ENCODE measurements at places on chromosomes 6 and 20.

DNA sequence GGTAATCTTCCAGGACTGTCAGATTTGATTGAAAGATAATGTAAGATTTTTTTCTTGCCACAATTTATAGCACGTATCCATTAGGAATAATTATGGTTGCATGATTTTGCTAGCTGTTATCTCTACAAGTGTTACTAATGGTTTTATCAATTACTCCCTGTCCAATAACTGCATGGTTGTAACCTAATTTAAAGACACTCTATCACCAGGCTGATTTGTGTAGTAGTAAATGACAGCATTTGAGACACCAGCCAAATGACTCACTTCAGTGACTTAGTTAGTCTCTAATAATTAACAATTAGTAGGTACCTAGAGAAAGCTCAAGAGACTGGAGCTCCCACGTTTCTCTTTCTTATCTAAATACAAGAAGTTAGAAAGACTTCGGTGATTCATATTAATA, 453.8 kb upstream of the POU3F2 start:
- no peak for DNase-seq

- no peak for DNase-seq
Observed at GRCh38 chr6:133648581-133648980, 240.3 kb upstream of the TCF21 start.

DNA sequence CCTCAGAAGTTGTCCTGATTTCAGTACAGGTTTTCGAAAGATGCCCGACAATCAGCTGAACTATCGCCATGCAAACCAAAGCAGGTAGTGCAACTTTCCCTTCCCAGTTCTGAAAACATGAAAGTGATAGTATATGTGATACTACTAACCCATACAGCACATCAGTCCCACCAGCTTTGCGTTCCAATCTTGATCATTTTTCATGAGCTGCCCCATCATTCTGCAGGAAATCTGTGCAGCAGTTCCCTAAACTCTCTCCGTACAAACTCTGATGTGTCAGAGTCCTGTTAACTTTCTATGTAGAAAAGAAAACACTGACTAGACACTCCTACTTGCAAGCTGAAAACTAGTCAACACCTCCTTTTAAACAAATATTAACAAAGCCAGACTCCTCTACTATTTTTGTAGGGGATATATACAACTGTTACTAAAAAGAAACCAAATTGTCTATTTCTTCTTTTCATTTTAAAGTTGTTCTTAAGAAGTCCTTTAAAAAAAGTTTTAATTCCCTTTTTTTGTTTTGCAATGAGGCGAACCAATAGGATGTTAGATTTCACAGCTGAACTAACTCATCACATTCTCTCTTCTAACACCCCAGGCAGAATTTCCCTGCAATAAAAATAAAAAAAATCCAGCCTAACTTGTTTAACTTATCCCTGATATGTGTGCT, 99.6 kb upstream of the DST start:
- no peak for DNase-seq

GRCh38 chr6:143188292-143188691, 127.6 kb downstream of the AIG1 start:
- no peak for DNase-seq

DNA sequence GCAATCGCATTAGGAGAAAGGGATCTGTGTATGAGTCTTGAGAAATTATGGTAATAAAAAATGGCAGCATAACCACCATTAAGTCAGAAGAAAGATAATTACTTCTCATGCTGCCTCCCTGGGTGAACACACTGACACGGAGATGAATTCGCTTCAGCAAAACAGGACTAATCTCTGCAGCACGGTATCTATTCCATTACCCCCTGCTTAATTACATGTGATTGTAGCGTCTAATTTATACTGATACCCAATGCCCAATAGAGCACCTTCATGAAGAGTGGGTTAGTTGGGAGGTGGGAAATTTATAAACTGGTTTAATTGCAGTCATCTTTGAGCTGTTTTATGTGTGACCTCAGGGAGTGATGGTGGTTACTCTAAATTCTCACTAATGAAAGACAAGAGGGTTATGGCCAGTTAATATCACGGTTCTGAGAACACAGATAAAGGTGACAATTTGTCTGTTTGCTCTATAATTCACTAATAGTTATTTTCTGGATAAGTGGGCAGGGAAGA, 476.2 kb upstream of the SULF2 start:
- no peak for DNase-seq

DNA sequence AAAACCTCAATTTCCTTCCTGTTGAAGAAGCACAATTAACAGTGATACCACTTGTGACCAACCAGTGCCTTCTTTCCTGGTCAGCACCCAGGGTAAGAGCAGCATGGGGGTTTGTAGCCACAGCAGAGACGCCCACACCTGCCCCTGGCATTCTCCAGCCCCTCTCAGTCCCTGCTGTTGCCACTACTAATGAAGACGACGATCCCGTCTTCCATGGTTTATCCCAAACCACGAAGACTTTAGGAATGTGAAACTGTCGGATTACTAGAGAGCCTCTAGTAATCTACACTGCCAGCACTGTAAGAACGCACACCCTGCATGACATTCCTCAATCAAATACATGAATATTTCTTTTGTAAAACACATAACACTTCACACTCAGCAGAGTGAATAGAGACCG, 60.0 kb downstream of the GINS1 start:
- DNase-seq, result no peak

DNA sequence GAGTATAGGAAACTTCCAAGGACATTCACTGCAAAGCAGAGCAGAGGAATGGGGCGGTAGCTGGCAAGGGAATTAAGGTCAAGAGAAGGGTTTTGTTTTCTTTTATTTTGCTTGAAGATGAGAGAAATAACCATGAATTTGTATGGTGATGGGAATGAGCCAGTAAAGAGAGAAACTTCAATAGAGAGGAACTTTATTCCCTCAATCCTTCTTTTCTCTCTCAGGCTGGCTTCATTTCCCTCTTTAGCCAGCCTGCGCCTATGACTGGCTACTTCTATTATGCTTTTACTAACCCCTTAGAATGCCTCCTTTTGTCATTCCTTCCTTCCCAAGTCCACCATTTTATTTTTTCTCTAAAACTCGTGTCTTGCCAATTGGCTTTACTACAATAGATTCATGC, 101.4 kb upstream of the CEP85L start:
- DNase-seq, result no peak

DNA sequence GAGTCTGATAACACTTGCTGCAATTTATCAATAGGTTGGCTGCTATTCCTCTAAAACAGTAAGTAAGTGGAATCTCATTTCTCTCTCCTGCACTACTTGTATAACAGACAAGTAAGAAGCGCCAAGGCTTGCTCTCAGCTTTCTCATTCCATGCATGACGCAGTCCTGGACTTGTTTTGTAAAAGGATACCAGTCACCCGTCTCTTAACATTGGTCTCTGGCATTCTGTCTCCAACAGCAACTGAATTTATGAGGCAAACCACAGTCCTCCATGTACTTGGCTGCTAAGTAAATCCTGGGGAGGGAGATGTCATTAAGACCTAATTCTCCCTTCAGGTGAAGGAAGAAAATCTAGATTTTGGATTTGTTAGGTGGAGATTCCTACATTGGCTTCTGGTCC, 115.4 kb downstream of the OPN5 start:
- DNase-seq, result no peak

DNA sequence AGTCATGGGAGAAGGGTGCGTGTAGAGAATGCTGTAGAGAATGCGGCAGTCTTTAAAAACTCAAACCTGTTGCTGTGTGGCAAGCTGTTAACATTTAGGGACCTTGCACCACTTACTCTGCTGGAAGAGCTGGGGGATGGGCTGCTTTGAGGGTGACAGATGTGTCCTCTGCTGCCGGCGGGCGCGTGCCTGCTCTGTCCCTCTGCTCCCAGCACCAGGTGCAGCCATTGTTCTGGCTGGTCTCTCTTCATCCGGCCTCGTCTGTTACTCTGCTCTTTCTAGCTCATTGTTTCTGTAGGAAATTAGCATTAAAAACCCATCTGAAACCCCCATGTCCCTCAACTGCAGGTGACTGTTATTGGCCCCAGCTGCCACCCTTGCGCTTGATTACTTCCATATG, 78.5 kb downstream of the CBFA2T2 start:
- DNase-seq, result no peak

DNA sequence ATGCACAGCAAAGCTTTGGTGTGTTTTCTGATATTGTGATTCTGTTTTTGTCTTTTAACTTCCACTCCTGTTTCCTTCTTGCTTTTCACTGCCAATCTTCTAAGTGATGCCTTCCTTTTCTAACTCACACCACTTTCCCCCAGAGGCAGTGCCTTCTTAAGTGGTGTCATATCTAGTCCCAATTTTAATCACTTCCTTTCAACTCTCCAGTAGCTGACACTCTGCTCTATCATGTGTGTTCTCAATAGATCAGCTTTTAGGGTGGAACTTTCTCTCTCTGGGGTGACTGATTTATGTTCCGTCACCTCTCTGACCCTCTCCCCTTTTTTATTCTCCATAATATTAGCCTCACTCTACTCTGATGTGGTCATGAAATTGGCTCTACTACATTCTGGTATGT, 180.7 kb downstream of the CLVS2 start:
- no peak for DNase-seq

DNA sequence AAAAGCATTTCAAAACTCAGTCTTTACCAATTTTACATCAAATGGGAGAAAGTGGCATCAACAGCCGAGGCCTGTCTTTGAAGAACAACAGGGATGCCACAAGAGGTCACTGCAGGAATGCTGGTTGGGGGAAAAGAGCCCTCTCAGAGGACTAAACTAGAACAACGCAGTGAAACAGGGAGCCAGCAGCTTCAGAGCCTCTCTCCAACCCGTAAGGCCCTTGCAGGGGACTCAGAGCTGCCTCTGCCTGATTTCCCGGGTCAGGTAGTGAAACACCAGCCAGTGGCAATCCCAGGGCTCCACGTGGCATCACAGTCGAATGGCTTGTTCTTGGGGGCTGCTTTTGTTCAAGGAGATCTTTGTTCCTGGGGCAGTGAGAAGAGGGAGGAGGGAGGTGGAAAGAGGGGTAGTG, 55.0 kb upstream of the KCNK16 start:
- DNase-seq, result no peak

DNA sequence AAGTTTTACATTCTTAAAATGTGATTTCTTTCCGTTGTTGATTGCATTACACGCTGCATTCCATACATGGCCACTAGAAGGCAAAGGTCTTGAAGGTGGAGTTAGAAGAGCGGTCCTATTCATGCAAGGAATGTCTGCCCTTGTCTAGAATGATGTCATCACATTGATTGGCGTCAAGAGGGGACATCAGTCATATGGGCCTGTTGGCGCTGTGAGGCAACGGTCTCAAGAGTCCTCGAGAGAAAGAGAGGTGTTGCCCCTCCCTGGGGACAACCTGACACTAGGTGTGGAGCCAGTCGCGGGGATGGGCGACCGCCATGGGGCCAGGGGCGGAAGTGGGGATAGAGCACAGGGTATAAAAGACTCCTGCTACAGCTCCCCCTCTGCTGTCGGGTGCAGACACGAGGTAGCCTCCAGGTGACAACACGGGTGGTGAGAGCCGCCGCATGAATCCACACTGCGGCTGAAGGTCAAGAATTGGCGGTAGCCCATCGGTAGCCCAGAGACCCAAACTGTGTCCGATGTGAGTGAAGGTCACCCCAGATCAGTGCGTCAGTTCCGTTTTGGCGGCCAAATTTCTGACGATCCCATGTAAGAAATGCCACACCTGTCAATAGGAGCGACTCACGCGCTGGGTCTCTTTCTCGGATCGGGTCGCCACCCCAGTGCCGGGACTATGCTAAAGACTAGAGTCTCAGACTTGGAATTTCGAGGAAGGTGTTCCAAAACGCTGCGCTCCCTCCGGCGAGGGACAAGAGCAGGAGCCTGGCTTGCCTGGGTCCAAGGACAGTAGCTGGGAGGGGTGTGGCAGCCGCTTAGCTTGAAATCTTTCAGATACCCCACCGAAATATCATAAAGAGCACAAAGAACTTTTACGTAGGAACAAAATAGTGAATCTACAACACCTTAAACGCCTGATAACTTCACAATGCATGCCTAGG, 93.2 kb upstream of the ZNF184 start:
- DNase-seq, result no peak

DNA sequence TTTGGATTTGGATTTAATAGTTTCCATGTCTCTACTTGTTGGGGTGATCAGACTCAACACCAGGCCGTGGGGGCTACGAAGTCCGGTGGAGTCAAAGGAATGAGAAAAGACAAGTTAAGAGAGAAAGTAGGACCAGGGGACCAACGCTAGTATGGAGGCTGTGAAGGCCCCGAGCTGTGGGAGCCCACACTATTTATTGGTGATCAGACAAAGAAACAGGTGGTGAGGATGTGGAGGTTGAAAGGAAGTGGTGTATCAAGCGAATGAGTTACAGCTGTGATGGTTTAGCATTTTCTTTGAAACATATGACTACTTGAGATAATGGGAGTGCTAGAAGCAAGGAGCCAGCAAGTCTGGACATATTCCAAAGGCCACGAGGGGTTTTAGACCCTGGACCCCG, 62.4 kb downstream of the AKAP7 start:
- no peak for DNase-seq

DNA sequence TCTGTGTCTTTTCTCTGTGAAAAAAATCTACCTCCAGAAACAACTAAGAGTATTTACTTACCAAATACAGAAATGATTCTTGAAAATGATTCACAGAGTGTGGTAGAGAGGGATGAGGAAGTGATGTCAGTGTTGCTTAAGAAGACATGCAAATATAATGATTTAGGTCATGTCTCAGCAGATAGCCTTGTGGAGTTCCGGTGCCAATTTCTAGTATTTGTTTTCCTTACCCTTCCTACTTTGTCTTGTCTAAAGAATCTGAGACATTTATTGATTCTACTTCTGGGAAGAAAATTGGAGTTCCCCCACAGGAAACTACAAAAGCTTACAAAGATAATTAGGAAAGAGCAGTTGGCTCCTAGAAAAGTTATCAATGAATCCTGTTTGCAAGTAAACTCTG, 68.8 kb downstream of the GJA1 start:
- DNase-seq, result peak; percentile 75

DNA sequence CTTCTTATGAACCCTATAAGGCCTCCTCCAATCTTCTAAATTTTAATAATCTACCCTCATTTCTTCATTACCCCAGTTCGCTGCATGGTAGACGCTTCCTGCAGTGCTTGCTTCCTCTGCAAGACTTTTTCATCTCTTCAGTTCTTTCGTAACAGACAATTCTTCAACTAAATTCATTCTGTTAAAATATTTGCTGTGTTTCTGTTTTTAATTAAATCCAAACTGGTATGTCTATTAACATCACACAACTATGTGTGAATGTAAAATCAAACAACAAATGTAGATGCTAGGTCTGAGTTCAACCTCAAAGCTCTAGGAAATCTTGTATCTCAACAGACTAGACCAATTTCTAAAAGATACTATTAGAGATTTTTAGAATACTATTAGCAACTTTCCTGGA, 199.3 kb downstream of the RNGTT start:
- DNase-seq, result no peak

DNA sequence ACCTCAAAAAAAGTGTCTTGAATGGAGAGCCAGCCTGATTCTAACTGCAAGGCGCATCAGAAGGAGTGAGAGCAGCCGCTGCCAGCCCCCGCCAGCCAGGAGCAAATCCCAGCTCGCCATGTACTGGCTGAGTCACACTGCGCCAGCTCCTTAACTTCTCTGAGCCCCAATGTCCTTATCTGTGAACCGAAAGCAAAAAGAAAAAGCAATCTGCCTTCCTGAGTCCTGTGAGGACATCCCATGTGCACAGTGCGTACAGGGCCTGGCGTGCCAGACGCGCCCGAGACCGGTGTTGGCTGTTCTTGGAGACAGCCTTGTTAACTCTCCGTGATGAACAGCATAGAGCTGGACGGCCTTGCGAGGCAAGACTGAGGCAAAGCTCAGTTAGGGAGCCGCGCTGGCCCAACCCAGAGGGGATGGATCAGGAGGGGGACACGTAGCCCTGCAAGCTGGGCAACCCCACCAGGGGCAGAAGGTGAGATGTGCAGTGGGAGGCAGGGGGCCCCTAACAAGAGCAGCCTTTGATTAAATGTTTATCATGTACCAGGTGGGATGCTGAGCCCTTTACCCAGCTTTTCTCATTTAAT, 122.7 kb downstream of the AGPAT4 start:
- no peak for DNase-seq
